CD4-positive, alpha-beta T cell treated with Interleukin-12 subunit alpha and Interleukin-12 subunit beta, for 1 hour (primary cell): ENCODE measurements at places on chromosomes 2 and 18.
A peak's percentile ranks its signal among the peaks of the same experiment; 100 is the strongest.

- DNase-seq = no peak
These were observed 72.1 kb upstream of the CCBE1 start for GRCh38 chr18:59769129-59769865.

GRCh38 chr2:201520201-201520600 lies 68.7 kb downstream of the STRADB start:
- DNase-seq = no peak

DNA sequence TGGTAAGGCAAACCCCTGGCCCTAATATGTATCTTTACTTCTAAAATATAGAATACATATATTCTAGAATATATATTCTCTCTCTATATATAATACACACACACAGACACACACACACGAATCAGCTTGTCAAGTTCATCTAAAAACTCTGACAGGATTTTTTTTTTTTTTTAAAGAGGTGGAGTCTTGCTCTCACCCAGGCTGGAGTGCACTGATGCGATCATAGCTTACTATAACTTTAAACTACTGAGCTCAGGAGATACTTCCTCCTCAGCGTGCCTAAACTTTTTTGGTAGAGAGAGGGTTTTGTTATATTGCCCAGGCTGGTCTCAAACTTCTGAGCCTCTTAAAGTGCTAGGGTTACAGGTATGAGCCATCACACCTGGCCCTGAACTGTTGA lies 45.2 kb downstream of the DOK1 start:
- no peak for DNase-seq

DNA sequence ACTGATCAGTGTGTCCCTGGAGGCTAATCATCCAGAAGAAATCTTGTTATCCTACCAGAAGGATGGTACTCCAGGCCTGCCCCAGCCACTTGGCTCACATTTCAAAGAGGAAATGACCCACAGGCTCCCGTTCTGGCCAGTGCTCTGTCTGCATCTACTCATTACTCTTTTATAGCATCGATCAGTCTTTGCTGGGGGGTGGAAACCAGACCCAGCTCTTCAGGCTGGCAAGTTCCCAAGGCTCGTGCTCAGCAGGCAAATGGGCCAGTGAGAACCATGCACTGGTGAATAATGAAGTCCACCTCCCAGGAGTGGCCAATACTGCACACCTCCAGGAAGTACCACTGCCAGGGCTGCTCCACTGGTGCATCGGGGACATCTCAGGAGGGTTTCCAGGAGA lies 38.8 kb downstream of the DNER start:
- no peak for DNase-seq

DNA sequence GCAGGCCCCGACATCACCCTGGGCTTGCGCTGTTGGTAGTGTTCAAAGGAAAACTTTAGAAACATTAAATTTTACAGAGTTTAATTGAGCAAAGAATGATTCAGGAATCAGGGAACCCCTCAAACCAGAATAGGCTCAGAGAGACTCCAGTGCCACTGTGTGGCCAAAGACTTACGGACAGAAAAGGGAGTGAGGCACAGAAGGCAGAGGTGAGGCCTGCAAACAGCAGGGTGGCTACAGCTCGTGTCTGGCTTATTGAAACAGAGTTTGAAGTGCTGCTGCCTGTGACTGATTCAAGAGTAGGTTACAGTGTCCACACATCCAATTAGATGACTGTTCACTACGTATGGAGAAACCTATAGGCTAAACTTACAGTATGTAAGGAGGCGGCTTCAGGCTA lies 2.4 kb upstream of the CTDP1 start:
- DNase-seq = no peak

GRCh38 chr2:129747500-129748125 lies 231.9 kb upstream of the RAB6C start:
- DNase-seq = no peak

DNA sequence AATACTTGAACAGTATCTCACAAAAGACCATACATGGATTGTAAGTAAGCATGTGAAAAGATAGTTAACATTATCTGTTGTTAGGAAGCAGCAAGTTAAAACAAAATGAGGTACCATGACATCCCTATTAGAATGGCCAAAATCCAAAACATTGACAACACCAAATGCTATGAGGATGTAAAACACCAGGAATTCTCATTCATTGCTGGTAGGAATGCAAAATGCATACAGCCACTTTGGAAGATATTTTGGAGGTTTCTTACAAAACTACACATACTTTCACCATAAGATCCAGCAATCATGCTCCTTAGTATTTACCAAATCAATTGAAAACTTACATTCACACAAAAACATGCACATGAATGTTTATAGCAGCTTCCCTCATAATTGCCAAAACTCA lies 30.9 kb upstream of the ICOS start:
- DNase-seq = no peak

GRCh38 chr2:37020212-37020886 lies 54.0 kb upstream of the STRN start:
- no peak for DNase-seq

DNA sequence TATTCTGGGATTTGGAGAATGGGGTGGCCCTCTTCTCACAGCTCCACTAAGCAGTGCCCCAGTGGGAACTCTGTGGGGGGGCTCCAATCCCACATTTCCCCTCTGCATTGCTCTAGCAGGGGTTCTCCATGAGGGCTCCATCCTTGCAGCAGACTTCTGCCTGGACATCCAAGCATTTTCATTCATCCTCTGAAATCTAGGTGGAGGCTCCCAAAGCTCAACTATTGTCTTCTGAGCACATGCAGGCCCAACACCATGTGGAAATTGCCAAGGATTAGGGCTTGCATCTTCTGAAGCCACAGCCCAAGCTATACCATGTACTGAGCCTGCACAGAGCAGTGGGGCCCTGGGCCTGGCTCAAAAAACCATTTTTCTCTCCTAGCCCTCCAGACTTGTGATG lies 162.4 kb upstream of the CWC22 start:
- DNase-seq = no peak

DNA sequence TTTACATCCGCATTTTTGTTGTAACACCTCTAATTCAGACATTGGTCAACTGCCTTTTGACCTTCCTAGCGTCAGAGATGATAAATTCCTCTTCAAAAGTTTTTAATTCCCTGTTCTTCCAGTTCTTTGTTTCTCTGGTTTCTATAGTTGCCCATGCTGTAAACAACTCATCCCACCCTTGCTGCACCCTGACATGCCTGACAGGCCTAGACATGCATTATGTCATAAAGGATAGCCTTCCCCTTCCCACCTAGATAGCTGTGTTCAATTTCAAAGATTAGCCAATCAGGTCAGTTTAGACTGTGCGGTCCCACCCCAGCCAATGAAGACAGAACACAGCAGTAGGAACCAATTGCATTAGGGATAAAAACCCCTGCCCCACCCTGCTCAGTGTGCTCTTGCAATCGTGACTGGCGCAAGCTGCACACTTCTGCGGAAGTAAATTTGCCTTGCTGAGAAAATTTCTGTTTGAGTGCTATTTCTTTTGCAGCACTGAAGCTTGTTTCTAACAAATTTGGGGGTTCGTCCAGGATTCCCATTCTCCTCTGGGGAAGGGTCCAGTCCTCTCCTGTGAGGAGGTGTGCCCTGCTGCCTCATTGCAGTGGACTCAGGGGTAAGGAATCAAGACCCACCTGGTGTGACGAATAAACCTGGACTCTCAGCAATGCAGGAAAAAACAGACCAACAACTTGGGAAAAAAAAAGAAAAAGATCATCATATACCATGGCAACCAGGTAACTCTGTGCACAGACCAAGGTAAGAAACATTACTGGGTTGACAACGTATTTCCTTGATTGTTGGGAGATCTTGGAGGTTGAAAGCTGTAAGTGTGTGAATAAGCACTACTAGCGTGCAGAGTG lies 9.1 kb upstream of the SAP130 start:
- DNase-seq = no peak

- no peak for DNase-seq
These were observed 39.4 kb downstream of the MAP2 start for GRCh38 chr2:209463226-209463625.

DNA sequence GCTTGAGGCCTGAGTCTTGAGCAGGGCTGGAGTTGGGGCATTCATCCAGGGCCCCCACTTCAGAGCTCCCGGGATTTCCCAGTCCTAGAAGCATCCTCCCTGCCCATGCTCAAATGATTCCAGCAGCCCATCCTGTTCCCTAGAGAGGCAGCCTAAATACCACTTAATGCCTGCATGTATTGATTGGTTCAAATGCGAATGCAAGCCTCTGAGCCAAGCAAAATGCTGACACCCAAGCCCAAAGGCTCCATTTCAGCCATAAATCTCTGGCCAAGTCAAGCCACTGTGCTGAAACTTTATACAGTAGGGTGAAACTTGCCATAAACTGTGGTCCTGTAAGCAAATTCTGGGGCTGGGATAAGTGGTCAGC lies 279.8 kb downstream of the CLIP4 start:
- DNase-seq = no peak

DNA sequence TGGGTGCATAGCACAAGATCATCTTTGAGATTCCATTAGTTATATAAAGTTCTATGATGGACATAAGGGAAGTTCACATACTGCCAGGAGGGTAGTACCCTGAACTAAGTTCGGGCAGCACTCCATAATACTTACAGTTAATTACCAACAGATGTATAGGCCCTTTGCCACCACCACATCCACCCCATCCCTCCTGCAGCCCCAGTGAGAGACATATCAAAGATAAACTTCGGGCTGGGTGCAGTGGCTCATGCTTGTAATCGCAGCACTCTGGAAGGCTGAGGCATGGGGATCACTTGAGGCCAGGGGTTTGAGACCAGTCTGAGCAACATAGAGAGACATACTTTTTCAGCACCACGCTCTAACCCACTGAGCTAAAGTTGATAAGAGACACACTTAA lies 46.4 kb upstream of the NPAS2 start:
- no peak for DNase-seq

- DNase-seq = no peak
These were observed 180.1 kb downstream of the PRPF40A start for GRCh38 chr2:152537081-152537651.

DNA sequence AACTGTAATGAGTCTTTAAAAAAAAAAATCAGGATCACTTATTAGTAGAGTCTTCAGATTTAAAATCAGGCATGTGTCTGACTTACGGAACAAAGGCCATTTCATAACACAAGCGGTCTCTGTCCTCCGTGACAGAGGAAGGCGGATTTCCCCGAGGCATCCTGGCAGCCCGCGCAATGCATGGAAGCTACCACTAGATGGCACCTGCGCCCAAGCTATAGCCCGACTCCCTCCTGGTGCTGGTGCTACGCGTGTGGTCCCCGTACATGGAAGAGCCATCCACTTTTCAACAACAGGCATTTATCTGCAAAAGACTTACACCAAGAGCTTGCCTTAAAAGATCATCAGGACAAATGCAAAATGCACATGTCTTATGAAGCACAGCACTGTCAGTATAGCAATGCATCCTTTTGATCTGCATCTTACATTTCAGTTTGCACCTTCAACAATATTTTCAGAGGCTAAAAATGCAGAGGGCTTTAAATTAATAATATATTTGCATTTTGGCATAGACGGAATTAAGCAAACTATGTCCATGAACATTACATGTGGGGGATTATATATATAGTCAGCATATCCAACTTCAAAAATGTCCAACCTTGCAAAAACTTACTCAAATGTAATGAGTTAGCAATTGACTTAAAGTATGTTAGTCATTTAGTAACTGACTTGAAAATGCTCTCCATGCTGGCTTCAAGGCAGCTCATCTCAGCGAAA lies 96.0 kb downstream of the ZNF516 start:
- peak; percentile 72 for DNase-seq

DNA sequence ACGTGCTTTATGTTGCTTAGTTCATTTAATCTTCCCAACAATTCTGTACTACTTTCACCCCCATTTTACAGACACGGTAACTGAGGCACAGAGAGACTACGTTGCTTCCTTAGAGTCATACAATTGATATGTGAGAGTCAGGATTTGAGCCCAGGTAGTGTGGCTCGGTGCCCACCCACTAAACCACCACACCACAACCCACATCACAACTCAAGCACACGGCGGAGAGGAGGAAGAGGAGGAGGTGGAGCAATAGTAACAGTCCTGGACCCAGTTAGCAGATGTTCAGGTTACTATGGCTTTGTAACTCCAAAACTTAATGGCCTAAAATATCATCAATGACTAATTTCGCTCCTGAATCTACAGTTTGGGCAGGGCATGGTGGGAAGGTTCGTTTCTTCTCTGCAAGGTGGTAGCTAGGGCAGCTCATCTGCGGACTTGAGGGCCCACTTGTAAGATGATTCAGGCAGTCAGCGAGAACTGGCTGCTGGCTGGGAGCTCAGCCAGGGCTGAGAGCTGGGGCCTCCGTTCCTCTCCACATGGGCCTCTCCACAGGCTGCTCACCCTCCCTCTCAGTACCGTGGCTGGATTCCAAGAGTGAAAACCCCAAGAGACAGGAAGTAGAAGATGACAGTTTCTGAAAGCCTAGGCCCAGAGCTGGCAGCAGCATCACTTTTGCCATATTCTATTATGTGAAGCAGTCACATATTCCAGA lies 167.1 kb downstream of the ZFP36L2 start:
- peak; percentile 55 for DNase-seq

- no peak for DNase-seq
These were observed 21.2 kb upstream of the RPL37A start for GRCh38 chr2:216477283-216478035.

DNA sequence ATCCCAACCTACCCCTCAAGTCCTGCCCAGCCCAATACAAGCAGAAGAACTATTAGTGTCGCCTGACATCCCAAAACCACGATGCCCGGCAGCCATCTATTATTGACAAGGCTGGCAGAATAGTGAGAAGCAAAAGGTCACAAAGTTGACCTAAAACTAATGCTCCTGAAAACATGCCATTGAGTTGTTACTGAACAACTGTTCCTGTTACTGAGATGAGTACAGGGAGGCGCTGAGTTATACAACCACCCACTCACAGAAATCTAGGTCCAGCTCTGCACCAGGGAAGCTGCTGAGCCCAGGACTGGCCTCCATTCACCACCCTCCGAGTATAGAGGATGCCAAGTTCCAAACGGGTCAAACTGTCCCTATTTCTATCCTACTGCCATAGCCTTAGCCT lies 180.0 kb upstream of the ACAA2 start:
- no peak for DNase-seq

- no peak for DNase-seq
These were observed 170.2 kb downstream of the PRKCE start for GRCh38 chr2:45821558-45822271.

GRCh38 chr18:572091-572830 lies 7.9 kb upstream of the CETN1 start:
- DNase-seq = no peak
